ENCODE measurements at places on chromosomes 12 and 14.

GRCh38 chr14:44029933-44030332 is 477.1 kb downstream of the FSCB start:
- peak; percentile 12 for DNase-seq

GRCh38 chr14:22981090-22981875 is 1.1 kb downstream of the AJUBA start:
- no peak for DNase-seq

- peak; percentile 67 for DNase-seq
Observed at GRCh38 chr14:23631702-23632460, 4.3 kb upstream of the DHRS2 start.

DNA sequence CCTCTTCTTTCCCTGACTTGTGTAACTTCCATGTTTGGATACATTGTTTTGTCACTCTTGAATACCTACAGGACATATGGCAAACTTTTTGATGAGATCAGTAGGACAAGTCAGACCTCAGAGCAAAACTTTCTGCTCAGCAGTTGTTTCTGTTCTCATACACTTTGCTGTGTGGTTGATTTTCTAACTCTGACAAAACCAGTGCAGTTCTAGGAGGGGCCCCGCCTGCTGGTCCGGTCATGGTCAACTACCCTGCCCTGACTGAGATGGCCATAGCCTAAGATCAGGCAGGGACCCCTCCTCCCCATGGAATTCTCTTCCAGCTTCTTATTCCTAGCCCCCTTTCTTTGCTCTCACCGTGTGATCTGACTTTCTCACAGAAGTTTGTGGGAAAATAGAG is 92.8 kb downstream of the OTOGL start:
- no peak for DNase-seq

DNA sequence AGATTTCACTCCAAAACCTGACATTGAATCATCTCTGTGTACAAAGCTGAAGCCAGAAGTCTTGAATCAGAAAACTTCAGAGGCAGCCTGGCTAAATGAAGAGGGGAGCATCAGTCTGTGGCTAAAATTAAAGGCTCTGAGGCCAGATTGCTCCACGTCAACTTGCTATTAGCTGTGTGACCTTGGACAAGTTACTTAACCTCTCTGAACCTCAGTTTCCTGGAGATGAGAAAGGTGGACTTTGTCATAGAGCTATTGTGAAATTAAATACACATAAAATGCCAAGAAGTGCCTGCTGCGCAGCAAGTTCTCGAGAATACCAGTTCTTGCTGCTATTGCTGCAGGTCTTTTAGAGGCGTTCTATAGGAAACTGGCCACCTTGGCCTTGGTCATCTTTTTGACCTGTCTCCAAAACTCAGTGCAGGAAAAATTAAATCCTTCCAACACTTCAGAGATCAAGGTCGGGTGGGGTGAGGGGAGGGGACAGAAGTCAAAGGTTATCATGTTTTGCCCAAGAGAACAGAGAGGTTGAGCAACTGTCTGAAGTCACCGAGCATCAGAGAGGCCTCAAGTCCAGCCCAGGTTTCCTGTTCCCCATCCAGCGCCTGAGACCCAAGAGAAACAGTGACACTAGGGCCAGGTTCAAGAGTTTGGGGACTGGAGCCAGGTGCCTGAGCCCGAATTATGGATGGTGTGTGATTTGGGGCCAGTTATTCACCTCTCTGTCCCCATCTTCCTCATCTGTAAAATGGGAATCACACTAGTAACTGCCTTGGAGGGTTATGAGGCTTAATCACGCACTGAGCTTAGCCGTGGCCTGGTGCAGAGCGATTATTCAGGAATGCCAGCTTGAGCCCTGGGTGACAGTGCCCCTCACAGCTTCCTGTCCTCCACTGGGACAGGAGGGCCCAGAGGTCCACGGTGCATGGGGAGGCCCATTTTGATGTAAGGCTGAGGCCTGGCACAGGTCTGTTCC is 1.1 kb downstream of the SERPINA1 start:
- no peak for DNase-seq

GRCh38 chr14:58898655-58899316 is 261.0 kb downstream of the DACT1 start:
- DNase-seq, result peak; percentile 91

DNA sequence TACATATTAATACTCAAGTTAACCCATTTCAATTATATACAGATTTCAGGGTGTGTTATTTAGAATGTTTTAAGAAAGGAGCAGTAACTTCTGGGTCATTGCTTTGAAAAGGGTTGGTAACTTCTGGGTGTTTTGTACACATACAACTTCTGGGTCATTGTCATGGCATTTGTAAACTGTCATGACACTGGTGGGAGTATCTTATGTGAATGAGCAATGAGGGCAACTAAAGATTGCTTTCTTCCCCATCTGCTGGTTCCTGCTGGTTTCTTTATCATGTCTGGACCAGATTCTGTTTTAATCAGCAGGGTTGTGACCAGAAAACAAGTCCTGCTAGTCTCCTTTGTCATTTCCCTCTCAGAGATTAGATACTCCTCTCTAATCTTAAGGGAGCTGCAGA is 713.3 kb downstream of the LRFN5 start:
- no peak for DNase-seq

DNA sequence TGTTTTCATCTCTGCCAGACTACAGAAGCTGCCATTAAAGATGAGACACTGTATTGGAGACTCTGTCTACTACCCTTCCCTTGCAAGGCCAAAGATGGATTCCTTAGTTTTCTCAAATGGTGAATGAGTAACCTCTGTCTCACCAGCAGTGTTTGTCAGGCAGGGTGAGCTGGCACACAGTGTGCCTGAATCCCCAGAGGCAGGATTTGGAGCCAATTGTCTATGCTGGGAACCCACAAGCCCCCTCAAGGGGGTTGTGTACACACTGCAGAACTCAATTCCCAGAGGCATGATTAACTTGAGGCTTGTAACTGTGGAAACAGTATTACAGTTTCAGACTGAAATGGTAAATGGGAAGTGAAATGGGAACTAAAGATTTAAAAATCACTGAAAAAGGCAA is 136.8 kb upstream of the PTPRB start:
- peak; percentile 15 for DNase-seq

DNA sequence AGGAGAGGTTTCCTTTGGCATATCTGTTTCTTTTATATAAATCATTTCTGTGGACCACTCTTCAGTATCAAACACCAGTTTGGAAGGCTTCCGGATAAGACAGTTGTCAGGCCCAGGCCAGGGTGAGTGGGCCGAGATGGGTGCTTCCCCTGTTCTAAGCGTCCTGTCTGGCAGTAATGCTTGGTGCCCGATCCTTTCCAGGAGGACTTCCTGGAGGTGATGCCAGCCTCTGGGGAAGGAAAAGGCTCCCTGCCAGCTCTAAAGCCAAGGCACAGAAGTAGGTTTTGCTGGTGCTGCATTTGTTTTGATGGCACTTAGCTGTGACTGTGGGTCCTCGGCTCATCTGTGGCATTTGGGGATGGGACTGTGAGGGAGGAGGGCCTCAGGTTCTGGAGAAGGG is 124.4 kb upstream of the RTL1 start:
- no peak for DNase-seq

DNA sequence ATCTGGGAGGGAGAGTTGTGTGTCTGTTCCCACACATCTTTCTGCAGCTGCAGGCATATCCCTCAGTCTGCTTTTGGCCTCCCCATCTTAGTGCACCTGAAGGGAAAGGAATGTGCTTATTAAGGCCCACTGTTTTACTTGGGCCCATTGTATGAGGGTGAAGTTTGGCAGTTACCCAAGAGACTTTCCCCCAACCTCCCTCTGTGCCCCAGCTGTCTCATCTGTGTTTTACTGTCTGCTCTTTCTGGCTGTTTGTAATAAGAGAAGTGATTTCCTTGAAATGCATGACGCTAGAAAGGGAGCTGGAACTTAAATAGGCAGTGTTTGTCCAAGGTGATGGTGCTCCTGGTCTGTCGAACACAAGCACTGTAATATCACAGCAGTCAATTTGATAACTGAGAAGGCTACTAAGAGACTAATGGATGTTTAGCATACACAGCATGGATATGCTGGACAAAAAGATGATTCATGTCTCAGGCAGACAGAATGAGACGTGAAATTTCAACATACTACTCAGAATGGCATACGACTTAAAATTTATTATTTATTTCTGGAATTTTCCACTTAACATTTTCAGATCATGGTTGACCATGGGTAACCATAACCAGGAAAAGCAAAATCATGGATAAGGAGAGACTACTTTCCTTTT is 43.6 kb downstream of the FSCB start:
- no peak for DNase-seq

DNA sequence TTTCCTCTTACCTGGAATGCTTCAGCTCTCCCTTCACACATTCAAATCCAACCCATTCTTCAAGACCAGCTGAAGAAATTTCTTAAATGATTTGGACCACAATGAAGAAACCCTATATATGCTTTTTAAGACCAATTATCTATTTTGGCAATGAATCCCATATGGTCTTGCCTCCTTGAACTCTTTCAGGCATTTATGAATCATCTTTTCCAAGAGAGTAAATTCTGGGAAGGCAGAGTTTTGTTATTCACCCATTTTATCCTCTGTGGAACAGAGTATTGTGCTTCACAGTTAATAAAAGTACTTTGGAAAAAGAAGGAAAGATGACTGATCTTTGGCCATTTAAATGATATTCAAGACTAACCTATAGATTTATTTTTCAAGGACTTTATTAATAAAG is 14.0 kb downstream of the GIT2 start:
- peak; percentile 56 for DNase-seq

DNA sequence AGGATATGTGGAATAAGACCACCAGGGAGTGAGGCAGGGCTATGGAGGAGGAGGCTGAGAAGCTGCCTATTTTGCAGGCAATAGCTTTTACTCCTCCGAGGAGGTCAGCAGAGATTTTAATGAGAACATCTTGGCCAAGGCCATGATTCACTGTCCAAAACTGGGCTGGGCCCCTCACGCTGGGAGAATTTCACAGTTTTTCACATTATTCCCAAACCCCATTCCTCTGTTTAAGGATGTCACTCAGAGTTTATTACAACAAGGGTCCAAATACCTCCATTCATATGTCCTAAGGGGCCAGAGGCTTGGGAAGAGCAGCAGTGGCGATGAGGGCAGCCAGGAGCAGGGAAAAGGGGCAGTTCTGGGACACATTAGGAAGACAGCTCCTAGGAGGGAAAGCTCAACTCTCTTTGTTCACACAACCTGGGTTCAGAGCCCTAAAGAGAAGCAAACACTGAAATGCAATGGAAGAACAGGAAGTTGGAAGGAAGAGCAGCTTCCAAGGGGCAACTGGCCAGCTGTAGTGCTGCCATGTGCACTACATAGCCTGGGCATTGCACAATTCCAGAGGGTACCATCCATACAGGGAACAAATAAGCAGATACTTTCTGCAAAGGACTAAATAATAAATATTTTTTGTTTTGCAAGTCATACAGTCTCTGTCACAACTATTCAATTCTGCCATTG is 283.2 kb downstream of the NUAK1 start:
- DNase-seq, result no peak

- no peak for DNase-seq
Observed at GRCh38 chr14:85243321-85243720, 286.6 kb upstream of the FLRT2 start.

GRCh38 chr14:56552615-56553014 is 27.0 kb upstream of the TMEM260 start:
- no peak for DNase-seq

- DNase-seq, result no peak
Observed at GRCh38 chr12:129559776-129560175, 344.0 kb downstream of the TMEM132D start.

GRCh38 chr14:64994540-64994939 is 7.8 kb downstream of the FNTB start:
- DNase-seq, result no peak

GRCh38 chr14:98592611-98593170 is 679.3 kb downstream of the BCL11B start:
- DNase-seq, result no peak

GRCh38 chr12:115437061-115437567 is 753.1 kb upstream of the TBX3 start:
- no peak for DNase-seq

- no peak for DNase-seq
Observed at GRCh38 chr12:91080041-91080440, 22.2 kb upstream of the KERA start.

DNA sequence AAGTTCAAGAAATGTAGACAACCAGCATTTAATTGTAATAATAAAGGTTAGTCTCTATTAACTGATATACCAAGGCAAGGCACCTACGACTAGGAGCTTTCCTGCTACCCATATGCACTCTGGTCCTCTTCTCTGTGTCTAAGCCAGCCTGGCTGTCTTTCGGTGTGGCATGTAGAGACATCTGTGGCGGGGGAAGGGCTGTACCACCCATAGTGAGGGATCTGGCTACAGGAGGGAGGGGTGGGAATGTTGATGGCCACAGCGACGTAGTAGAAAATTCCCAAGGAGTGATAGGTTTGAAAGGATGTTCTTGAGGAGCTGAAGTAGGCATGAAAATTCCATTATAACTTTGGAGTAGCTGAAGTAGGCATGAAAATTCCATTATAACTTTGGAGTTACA is 344.2 kb downstream of the ATP23 start:
- DNase-seq, result no peak

GRCh38 chr12:69401940-69402339 is 42.4 kb downstream of the YEATS4 start:
- no peak for DNase-seq

DNA sequence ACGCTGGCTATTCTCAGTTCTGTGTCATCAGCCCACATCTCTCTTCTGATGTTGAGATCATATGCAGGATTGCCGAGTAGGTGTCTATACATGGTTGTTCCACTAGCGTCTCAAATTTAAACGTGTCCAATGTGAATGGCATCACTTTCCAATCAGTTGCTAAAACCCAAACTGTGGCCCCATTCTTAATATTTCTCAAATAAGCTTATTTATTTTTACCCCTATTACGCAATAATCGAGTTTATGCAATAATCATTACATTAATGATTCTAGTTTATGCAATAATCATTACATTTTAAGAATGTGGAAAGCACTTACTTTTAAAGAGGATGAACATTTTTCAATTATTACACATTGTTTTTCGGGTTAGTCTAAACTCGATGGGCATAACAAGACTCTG is 47.8 kb downstream of the ACSS3 start:
- no peak for DNase-seq

- no peak for DNase-seq
Observed at GRCh38 chr12:74401035-74401434, 136.6 kb upstream of the ATXN7L3B start.

DNA sequence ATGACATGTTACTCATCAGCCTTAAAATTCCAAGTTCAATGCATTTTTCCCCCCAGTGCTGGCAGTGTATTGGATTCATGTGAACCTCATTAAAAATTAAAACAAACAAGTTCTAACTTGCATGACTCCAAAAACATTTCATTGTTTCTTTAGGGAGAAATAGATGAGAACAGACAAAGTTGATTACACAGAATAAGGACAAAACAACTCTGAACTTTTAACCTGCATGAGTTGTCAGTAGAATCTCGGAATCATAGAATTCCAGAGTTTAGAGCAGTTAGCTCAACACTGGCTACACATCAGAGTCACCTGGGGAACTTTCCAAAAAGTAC is 127.5 kb downstream of the TMX1 start:
- peak; percentile 65 for DNase-seq

DNA sequence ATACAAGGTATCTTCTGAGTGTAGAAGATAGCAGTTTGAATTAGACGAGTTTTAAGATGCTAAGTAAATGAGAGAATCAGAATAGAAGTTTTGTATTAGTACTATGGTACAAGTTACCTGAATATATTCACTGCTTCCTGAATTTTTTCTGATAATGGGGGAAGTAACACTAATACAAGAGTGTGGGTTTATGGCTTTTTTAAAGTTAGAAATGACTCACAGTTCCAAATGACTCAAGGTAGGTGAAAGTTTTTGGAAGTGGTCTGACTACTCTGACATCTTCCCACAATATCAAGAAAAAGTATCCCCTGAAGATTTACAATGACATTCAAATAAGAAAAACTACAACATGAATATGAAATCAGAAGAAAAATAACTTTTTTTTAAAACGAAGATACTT is 123.7 kb upstream of the GARIN6 start:
- no peak for DNase-seq

- DNase-seq, result no peak
Observed at GRCh38 chr12:118972982-118973381, 8.4 kb upstream of the SRRM4 start.

All from fibroblast of skin of left quadriceps (primary cell).